Mesenteric fat pad (tissue), 1 donor: ENCODE measurements at places on chromosomes 1 and 21. TPM values are rescaled to one million over a fixed set of nuclear protein-coding genes. Genes with fewer than 3 reads are reported as not detected.

C1orf159 gene
- total RNA-seq = 9.0 TPM

GBP7 gene
- total RNA-seq = not detected

CFAP107 gene
- not detected for total RNA-seq

SLAMF6 gene
- total RNA-seq = 1.2 TPM

ITGB2 gene
- total RNA-seq = 131 TPM

NASP gene
- total RNA-seq = 57.6 TPM

SIM2 gene
- not detected for total RNA-seq

LAD1 gene
- total RNA-seq = 0.51 TPM

SLC22A15 gene
- 5.1 TPM for total RNA-seq

EGLN1 gene
- total RNA-seq = 32.3 TPM

PLA2G2C gene
- 0.74 TPM for total RNA-seq

TMEM200B gene
- 15.1 TPM for total RNA-seq

SLAMF8 gene
- 11.3 TPM for total RNA-seq

ELAPOR1 gene
- 0.26 TPM for total RNA-seq

E2F2 gene
- 0.29 TPM for total RNA-seq

SPATA17 gene
- total RNA-seq = not detected

HSPB7 gene
- 342 TPM for total RNA-seq

SLC6A17 gene
- not detected for total RNA-seq

ZSWIM5 gene
- total RNA-seq = 0.42 TPM

DAP3 gene
- 94.6 TPM for total RNA-seq

NOL9 gene
- total RNA-seq = 23.2 TPM

GNB1 gene
- 318 TPM for total RNA-seq

FCGR1A gene
- 9.3 TPM for total RNA-seq

OR2T11 gene
- not detected for total RNA-seq

CCDC27 gene
- not detected for total RNA-seq

FBXO2 gene
- 0.71 TPM for total RNA-seq

CENPF gene
- total RNA-seq = 0.51 TPM

LHX8 gene
- not detected for total RNA-seq

OR14I1 gene
- not detected for total RNA-seq

CDA gene
- total RNA-seq = 6.4 TPM

MAN1A2 gene
- total RNA-seq = 40.9 TPM

MRAP gene
- total RNA-seq = 149 TPM

DHRS3 gene
- 495 TPM for total RNA-seq

TGFB2 gene
- 1.6 TPM for total RNA-seq

NR1I3 gene
- not detected for total RNA-seq

LCE1C gene
- not detected for total RNA-seq

SEC16B gene
- 2.9 TPM for total RNA-seq

MAN1C1 gene
- total RNA-seq = 21.9 TPM

FAM43B gene
- total RNA-seq = 0.87 TPM

AQP10 gene
- not detected for total RNA-seq

KPRP gene
- total RNA-seq = not detected

GJC2 gene
- total RNA-seq = 2.6 TPM

ALPL gene
- 129 TPM for total RNA-seq

WNT3A gene
- not detected for total RNA-seq

PRAMEF1 gene
- not detected for total RNA-seq

PPFIA4 gene
- total RNA-seq = 0.55 TPM

FOXO6 gene
- not detected for total RNA-seq

LMOD1 gene
- total RNA-seq = 26.5 TPM

C1QA gene
- total RNA-seq = 347 TPM
